ENCODE measurements at places on chromosomes 6 and 20.
A peak's percentile ranks its signal among the peaks of the same experiment; 100 is the strongest.

GRCh38 chr20:32112841-32113240 is 3.3 kb downstream of the TM9SF4 start:
- peak; percentile 92 for DNase-seq

GRCh38 chr20:47423586-47423985 is 67.1 kb upstream of the ZMYND8 start:
- no peak for DNase-seq

DNA sequence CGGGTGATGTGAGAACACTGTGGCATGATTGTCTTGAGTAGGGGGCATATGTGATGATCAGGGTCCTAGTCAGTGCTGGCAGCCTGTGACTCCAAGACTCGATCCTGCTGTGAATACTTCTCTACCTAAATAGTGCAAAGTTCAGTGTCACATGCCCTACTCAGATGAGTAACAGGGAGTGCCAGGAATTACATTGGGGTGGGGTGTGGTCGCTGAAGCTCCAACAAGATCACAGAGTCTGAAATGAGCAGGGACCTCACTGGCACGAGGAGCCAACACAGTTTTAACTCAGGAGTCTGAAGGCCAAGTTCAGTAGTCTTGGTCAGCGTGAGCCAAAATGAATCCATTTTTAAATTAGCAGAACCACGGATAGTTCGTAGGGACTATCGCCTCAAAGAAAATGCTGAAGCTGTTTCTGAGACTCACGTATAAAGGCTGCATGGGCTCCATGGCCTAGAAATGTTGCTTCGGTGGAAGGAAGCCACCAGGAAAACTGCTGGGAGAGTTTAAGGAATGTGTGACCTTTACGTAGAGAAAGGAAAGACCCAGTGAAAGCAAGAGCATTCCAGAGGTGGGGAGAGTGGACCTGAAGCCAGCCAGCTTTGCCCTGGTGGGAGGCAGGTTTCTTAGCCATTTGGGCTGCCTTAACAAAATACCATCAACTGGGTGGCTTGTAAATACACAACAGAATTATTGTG is 72.2 kb downstream of the RPP40 start:
- DNase-seq, result no peak

GRCh38 chr6:21005816-21006570 is 471.7 kb downstream of the CDKAL1 start:
- DNase-seq, result peak; percentile 41

All from suppressor macrophage treated with lipopolysaccharide for 1 hour (primary cell).